ENCODE measurements at places on chromosomes 11 and 22.

DNA sequence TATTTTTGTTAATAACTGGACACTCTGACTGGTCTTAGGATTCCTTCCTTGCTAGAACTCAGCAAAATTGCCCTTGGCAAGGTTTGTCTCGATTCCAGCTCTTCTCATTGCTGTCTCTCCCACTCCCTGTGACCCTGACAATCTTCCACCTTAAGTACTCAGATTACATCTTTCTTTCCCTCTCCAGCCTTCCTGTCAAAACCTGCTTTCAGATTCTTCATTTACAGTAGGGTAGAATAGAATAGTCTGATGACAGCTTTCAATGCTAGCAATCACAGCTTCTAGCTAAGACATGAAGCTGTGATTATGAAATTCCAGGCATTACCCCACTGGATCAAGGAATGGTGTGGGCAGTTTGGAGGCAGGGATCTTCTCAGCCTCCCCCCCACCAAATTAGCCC is 39.2 kb upstream of the LMO2 start:
- peaks cover 21% of the 10 kb centered on the region for H3K4me1 ChIP-seq
- no peaks in the 10 kb centered on the region for H3K27me3 ChIP-seq
- no peaks in the 10 kb centered on the region for H3K36me3 ChIP-seq
- peak overlapping the region; percentile 66 for H3K27ac ChIP-seq

DNA sequence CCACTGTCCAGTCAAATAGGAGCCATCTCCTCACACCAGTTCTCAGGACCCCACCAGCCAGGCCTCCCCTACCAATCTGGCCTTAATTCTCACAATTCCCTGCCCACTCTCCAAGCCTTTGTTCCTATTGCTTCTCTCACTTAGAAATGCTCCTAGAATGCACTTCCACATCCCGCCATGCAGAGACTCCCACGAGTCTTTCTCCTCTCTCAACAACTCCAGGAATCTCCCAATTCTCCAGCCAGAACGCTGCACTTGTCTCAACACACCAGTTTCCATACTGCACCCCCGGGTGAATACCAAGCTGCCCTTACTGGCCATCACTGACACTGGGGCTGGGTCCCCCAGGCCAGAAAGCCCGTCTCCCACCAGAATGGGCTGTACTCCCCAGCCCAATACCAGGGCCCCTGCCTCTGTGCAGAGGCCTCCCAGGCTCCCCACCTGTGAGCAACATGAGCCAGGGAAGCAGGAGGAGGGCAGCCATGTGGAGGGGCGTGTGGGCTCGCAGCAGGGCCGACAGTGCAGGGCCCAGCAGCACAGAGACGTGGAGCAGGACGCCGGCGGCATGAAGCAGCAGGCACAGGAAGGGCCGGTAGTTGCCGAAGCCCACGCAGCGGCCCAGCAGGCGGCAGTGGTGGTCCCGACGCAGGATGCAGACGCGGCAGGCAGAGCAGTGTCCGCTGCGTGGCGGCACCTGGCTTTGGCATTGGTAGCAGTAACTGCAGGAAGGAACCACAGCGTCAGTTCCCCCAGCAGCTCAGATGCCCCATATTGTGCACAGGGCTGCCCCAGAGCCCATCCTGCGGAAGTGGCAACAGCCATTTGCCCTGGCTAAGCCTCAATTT is 2.4 kb downstream of the ZDHHC24 start:
- peak overlapping the region; percentile 70 for H3K27ac ChIP-seq
- H3K27me3 ChIP-seq = no peaks in the 10 kb centered on the region
- H3K4me3 ChIP-seq = no peak overlapping the region
- DNase-seq = no peak
- peaks cover 49% of the 10 kb centered on the region for H3K36me3 ChIP-seq

DNA sequence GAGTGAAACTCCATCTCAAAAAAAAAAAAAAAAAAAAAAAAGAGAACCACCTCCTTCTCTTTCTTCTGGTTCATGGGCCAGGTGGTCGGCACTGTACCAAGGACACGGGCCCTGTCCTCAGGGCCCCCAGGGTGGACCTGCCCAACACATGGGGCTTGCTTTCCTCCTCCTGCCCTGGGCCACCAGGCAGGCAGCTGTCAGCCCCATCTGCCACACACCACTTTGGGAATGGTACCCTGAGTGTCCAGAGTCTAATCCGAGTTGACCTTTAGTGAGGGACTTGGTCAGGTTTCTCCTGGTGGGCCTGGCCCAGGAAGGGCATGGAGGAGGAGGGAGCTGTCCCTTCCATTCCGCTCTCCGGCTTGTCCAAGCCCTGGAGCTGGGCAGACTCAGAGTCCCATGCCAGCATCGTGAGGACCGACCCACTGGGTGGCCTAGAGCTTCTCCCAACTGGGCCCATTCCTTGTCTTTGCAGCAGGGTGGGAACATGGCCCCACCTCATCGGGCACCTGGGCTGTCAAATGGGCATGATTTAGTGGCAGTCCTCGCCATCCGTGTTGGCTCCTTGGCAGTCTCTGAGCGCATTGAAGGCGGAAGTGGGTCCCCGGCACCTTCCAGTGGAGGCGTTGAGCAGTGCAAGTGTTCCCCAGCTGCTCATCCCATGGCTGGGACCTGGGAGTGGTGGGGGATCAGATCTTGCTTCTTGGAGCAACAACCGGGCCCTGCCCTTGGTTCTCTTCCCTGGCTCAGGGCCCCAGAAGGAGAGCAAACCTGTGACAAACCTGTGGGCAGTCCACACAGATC is 94.8 kb downstream of the BCR start:
- peaks cover 32% of the 10 kb centered on the region for H3K4me1 ChIP-seq
- peaks cover 8% of the 10 kb centered on the region for H3K36me3 ChIP-seq
- no peak overlapping the region for H3K4me3 ChIP-seq
- H3K27me3 ChIP-seq = no peaks in the 10 kb centered on the region
- no peak for DNase-seq

- no peaks in the 10 kb centered on the region for H3K36me3 ChIP-seq
- H3K4me3 ChIP-seq = no peak overlapping the region
- no peaks in the 10 kb centered on the region for H3K27me3 ChIP-seq
- H3K4me1 ChIP-seq = no peaks in the 10 kb centered on the region
- no peak for DNase-seq
These were observed 14.9 kb upstream of the MS4A4A start for GRCh38 chr11:60265373-60266214.

DNA sequence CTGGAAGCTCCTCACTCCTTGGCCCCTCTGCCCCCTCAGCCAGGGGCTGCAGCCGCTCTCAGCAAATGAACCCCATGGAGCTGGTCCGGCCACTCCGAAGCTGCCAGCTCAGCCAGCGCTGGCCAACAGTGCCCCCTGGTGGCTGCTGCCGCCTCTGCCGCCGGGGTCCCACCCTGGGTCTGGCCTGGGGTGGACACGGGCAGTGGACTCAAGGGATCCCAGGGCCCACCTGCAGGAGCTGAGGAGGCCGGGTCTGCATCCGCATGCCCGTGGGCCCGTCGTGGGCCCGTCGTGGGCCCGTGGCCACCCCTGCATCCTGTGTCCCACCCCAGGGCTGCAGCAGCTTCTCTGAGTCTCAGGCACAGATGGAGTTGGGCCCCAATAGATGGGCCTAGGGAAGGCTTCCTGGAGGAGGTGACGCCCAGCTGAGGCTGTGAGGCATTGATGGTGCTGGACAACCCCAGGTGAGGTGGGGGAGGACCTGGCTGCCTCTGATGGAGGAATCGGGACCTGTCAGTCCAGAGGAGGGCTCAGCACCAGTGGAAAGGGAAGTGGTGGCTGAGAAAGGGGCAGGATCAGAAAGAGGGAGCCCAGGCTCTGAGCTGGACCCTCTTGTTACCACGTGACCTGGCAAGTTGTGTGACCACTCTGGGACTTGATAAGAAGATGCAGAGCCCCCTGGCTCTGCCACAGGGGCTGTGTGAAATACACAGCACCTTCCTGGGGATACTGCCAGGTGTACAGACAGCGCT is 522.3 kb downstream of the BRD1 start:
- no peak for DNase-seq
- H3K27ac ChIP-seq = no peak overlapping the region
- no peaks in the 10 kb centered on the region for H3K4me1 ChIP-seq
- H3K36me3 ChIP-seq = no peaks in the 10 kb centered on the region
- no peaks in the 10 kb centered on the region for H3K27me3 ChIP-seq

DNA sequence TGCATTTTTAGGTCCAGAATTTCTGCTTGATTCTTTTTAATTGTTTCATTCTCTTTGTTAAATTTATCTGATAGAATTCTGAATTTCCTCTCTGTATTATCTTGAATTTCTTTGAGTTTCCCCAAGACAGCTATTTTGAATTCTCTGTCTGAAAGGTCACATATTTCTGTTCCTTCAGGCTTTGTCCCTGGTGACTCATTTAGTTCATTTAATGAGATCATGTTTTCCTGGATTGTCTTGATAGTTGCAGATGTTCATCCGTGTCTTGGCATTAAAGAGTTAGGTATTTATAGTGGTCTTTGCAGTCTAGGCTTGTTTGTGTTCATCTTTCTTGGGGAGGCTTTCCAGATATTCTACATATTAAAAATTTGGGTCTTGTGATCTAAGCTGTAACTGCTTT is 694.8 kb upstream of the CCDC179 start:
- no peak overlapping the region for H3K4me3 ChIP-seq
- H3K36me3 ChIP-seq = no peaks in the 10 kb centered on the region
- DNase-seq = no peak
- no peaks in the 10 kb centered on the region for H3K27me3 ChIP-seq
- no peak overlapping the region for H3K27ac ChIP-seq

- H3K27me3 ChIP-seq = no peaks in the 10 kb centered on the region
- no peaks in the 10 kb centered on the region for H3K36me3 ChIP-seq
- H3K4me3 ChIP-seq = no peak overlapping the region
These were observed 1.2 kb downstream of the HIKESHI start for GRCh38 chr11:86303257-86303656.

DNA sequence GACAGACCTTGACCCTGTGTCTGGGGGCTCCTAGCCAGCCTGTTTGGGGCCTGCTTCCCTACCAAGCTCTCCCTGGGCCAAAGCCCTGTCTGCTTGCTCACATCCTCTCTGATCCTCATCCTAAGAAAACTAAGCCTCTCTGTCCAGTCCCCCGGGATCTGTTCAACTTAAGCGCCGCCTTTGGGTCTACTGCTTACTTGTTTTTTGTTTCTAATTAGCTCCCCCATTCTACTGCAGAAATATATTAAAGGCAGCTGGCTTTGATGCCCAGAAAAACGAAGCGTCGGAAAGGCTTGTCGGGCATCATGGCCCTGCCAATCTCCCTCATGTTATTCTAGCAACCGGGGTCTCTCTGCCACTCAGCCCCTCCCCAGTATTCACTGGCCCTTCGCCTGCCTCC is 3.4 kb downstream of the DSCAML1 start:
- no peak overlapping the region for H3K27ac ChIP-seq
- H3K36me3 ChIP-seq = no peaks in the 10 kb centered on the region
- H3K4me1 ChIP-seq = peaks cover 11% of the 10 kb centered on the region
- peaks cover 94% of the 10 kb centered on the region for H3K27me3 ChIP-seq
- H3K4me3 ChIP-seq = no peak overlapping the region
- DNase-seq = no peak

DNA sequence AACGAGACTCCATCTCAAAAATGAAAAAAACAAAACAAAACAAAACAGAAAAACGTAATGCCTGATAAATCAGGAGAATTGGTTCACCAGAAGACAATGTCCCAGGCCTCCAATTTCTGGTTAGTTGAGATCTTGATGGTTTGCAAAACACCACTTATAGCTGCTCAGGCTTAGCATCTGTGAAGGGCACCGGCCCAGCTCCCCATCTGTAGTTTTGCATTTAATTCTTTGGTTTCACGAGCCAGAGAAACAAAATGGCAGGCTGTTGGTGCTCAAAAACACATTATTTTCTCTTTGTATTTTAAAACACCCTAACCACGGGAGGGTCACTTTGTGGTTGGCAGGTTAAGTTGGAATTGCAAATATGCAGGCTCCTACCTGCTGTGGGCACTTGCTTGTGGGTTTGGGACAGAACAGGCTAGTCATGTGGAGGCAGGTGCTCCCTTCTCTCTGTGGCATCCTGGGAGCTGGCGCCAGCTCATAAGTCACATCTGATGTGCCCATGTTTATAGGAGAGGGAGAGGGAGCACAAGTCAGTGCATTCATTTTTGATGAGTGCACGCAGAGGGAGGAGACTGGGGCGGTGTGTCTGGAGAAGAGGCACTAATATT is 145.9 kb downstream of the CEP164 start:
- DNase-seq = no peak
- no peak overlapping the region for H3K27ac ChIP-seq
- H3K36me3 ChIP-seq = no peaks in the 10 kb centered on the region
- no peaks in the 10 kb centered on the region for H3K27me3 ChIP-seq
- H3K4me1 ChIP-seq = no peaks in the 10 kb centered on the region
- H3K4me3 ChIP-seq = no peak overlapping the region

GRCh38 chr22:30127749-30128166 is 47.5 kb downstream of the HORMAD2 start:
- no peaks in the 10 kb centered on the region for H3K4me1 ChIP-seq
- no peak for DNase-seq
- no peak overlapping the region for H3K27ac ChIP-seq

- H3K4me1 ChIP-seq = peaks cover 5% of the 10 kb centered on the region
- peak overlapping the region; percentile 45 for H3K4me3 ChIP-seq
- H3K27ac ChIP-seq = peak overlapping the region; percentile 50
- no peaks in the 10 kb centered on the region for H3K27me3 ChIP-seq
- no peak for DNase-seq
These were observed 41.8 kb downstream of the TST start for GRCh38 chr22:36977401-36977861.

DNA sequence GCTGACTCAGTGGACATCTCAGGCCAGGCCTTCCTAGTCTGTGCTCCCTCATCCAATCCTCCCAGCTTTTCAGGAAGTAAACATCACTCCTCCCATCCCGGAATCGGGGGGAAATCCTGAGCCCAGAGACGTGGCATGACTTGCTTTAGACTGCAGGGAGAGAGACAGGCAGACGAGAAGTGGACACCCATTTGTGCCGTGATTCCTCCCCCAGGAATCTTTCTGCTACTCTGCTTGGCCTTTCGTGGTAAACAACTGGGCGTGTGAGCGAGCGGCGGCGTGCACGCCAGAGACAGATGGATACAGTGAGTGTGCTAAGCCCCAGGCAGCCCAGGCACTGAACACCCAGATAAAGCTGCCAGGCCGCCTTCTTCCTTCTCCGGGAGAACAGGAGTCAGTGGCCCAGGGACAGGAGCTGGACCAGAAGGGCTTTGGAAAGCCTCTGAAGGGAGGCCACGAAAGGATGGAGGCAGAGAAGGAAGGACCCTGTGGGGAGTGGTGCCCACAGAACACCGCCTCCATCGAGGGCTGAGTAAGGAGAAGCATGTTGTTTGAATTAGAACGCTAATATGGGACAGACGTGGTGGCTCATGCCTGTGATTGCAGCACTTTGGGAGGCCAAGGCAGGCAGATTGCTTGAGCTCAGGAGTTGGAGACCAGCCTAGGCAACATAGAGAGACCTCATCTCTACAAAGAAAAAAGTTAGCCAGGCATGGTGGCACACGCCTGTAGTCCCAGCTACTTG is 53.0 kb upstream of the PRR5 start:
- H3K4me1 ChIP-seq = peaks cover 24% of the 10 kb centered on the region
- H3K36me3 ChIP-seq = no peaks in the 10 kb centered on the region
- H3K4me3 ChIP-seq = peak overlapping the region; percentile 9
- DNase-seq = no peak
- no peaks in the 10 kb centered on the region for H3K27me3 ChIP-seq
- H3K27ac ChIP-seq = peak overlapping the region; percentile 74

DNA sequence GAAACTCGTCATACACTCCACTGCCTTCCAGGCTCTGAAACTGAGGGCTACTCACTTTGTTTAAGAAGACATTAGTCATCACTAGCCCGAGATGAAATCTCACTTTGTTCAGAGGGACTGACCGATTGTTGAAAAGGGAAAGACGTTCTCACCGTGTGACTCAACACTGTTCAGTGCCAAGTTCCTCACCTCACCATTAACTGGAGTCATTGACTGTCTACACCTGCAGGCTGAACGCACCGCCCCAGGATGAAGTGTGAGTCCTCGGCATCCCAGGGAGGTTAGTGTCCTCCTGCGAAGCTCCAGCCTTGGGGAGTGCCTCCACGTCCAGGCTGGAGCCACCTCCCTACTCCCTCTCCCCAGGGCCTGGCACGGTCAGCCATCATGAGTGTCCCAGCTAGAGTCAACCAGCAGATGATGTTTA is 30.4 kb downstream of the FADD start:
- H3K36me3 ChIP-seq = no peaks in the 10 kb centered on the region
- DNase-seq = no peak
- no peak overlapping the region for H3K27ac ChIP-seq
- H3K4me1 ChIP-seq = no peaks in the 10 kb centered on the region
